Lung (tissue), 17 donors: ENCODE measurements at places on chromosomes 3 and 15. TPM values are rescaled to one million over a fixed set of nuclear protein-coding genes. Genes with fewer than 3 reads are reported as not detected.
A peak's percentile ranks its signal among the peaks of the same experiment; 100 is the strongest.

DNA sequence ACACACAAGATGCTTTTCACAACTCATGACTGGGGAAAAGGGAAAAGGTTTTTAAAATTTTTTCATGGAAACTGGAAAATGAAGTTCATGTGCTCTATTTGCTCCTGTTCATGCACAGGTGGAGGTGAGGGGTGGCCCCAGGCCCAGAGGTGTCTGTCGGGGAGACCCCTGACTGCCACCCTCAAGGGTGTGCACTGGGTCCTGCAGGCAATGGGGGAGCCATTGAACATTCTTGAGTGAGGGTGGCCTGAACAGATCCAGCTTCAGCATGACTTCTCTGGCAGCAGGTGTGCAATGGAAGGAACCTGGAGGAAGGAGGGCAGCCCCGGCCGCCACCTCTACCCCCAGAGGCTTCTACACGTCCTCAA is 145.3 kb upstream of the IQSEC1 start:
- no peak overlapping the region for H3K27ac ChIP-seq
- DNase-seq: no peak
- H3K4me3 ChIP-seq: no peak overlapping the region
- no peaks in the 10 kb centered on the region for H3K27me3 ChIP-seq

GRCh38 chr3:112448939-112449338 is 50.3 kb downstream of the BTLA start:
- no peaks in the 10 kb centered on the region for H3K36me3 ChIP-seq
- H3K27me3 ChIP-seq: peaks cover 2% of the 10 kb centered on the region
- DNase-seq: no peak

DNA sequence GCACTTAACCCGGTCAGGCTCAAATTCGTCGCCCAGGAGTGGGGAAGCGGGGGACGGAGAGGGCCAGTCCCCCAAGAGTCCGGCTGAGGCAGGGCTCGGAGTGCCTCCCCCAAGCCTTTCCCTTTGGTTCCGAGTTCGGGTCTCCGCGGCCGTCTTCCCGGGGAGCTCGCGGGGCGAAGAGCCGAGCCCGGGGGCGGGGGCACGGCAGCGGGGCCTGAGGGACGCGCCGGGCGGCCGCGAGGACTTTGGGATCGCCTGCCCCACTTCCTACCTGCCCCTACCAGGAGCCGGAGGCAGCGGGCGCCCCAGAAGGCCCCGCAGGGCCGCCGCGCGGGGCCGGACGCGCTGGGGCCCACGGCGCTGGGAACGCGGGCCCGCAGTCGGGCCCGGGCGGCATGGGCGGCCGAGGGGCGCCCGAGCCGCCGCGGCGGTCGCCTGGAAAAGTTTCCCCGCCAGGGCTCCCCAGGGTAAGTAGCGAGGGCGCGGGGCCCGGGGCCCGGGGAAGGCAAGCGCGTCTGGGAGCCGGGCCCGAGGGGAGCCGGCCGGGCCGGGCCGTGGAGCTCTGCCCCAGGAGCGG is 2.8 kb downstream of the FURIN start:
- H3K4me3 ChIP-seq: peak overlapping the region; percentile 81
- H3K27me3 ChIP-seq: no peaks in the 10 kb centered on the region
- peak; percentile 50 for DNase-seq
- H3K27ac ChIP-seq: peak overlapping the region; percentile 97
- H3K4me1 ChIP-seq: peaks cover 27% of the 10 kb centered on the region

DNA sequence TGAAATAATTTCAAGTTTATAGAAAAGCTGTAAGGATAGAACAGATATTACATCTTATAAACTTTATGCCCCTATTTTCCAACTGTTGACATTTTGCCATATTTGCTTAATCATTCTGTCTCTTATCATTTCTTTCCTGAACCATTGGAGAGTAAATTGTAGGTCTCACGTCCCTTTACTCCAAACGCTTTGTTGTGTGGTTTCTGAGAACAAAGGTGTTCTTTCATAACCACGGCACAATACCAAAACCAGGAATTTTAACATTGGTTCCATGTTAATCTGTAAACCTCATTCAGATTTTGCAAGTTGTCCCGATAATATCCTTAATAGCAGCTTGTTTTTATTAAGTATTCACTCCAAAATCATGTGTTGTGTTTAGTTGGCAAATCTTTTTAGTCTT is 134.8 kb downstream of the AKAP13 start:
- H3K4me1 ChIP-seq: no peaks in the 10 kb centered on the region
- no peak for DNase-seq
- no peaks in the 10 kb centered on the region for H3K27me3 ChIP-seq
- H3K4me3 ChIP-seq: no peak overlapping the region

GOLGA6L1 gene
- not detected for total RNA-seq

DNA sequence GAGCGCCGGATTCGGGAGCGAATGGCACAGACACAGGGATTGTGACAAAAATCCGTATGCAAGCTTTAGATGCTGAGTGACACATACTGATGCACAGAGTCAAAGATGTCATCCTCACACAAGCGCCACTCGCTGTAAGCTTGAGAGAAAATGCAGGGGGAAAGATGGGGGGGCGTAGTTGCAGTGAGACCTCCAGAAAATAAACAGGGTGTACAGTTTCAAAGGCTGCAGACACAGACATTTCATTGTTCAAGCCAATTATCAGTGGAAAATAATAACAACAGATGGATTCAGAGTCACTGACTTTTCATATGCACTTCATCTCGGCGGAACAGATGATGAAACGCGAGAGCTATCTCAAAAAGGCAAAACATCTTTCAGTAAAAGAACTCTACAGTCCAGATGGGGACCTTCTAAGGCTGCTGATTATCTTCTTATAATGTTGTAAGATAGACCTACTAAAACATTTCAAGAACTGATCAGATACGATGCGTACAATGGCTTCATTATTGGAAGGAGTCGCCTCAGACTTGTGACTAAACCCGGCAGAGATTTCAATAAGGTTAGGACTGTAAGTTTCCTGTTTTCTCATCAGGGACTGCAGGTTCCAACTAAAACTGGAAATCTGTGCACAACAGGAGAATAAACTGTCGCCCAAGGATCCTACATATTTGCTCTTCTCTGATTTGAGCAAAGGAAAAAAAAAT is 275.4 kb downstream of the FOXP1 start:
- peaks cover 71% of the 10 kb centered on the region for H3K4me1 ChIP-seq
- no peaks in the 10 kb centered on the region for H3K27me3 ChIP-seq
- H3K4me3 ChIP-seq: no peak overlapping the region
- H3K36me3 ChIP-seq: no peaks in the 10 kb centered on the region
- H3K27ac ChIP-seq: no peak overlapping the region

DNA sequence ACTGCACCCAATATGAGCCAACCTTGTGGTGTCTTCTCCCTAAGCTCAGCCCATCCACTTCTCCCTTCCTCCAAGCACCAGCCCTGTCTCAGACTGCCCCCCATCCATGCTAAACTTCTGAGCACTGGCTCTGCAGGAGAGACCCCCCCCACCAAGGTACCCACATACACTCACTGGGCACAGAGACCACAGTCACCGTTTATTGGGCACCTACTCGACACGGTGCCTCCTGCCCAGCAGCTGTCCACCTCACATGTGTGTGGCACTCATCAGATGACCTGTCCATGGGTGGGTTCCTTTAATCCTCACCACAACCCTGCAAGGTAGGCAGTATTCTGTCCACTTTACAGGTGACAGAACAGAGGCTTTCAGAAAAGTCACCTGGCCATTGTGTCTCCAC is 22.3 kb upstream of the SFMBT1 start:
- H3K4me3 ChIP-seq: no peak overlapping the region
- H3K27me3 ChIP-seq: no peaks in the 10 kb centered on the region
- no peak overlapping the region for H3K27ac ChIP-seq
- H3K36me3 ChIP-seq: no peaks in the 10 kb centered on the region

GRCh38 chr15:40255033-40255432 is 16.2 kb downstream of the PAK6 start:
- no peaks in the 10 kb centered on the region for H3K4me1 ChIP-seq
- H3K27ac ChIP-seq: no peak overlapping the region
- H3K27me3 ChIP-seq: no peaks in the 10 kb centered on the region
- DNase-seq: no peak
- H3K36me3 ChIP-seq: no peaks in the 10 kb centered on the region

- H3K27me3 ChIP-seq: no peaks in the 10 kb centered on the region
- no peaks in the 10 kb centered on the region for H3K36me3 ChIP-seq
- H3K27ac ChIP-seq: no peak overlapping the region
- no peak overlapping the region for H3K4me3 ChIP-seq
Observed at GRCh38 chr15:75542386-75542797, 36.7 kb downstream of the PTPN9 start.

DNA sequence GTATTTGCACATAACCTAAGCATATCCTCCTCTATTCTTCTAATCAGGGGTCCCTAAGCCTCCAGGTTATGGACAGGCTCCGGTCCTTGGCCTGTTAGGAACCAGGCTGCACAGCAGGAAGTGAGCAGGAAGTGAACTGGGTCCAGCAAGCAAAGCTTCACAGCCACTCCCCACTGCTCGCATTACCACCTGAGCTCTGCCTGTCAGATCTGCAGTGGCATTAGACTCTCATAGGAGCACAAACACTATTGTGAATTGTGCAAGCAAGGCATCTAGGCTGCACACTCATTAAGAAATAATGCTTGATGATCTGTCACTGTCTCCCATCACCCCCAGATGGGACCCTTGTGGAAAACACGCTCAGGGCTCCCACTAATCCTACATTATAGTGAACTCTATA is 9.8 kb downstream of the MSL2 start:
- peaks cover 10% of the 10 kb centered on the region for H3K4me1 ChIP-seq
- H3K36me3 ChIP-seq: no peaks in the 10 kb centered on the region
- H3K4me3 ChIP-seq: no peak overlapping the region
- H3K27ac ChIP-seq: no peak overlapping the region
- H3K27me3 ChIP-seq: no peaks in the 10 kb centered on the region
- no peak for DNase-seq

DNA sequence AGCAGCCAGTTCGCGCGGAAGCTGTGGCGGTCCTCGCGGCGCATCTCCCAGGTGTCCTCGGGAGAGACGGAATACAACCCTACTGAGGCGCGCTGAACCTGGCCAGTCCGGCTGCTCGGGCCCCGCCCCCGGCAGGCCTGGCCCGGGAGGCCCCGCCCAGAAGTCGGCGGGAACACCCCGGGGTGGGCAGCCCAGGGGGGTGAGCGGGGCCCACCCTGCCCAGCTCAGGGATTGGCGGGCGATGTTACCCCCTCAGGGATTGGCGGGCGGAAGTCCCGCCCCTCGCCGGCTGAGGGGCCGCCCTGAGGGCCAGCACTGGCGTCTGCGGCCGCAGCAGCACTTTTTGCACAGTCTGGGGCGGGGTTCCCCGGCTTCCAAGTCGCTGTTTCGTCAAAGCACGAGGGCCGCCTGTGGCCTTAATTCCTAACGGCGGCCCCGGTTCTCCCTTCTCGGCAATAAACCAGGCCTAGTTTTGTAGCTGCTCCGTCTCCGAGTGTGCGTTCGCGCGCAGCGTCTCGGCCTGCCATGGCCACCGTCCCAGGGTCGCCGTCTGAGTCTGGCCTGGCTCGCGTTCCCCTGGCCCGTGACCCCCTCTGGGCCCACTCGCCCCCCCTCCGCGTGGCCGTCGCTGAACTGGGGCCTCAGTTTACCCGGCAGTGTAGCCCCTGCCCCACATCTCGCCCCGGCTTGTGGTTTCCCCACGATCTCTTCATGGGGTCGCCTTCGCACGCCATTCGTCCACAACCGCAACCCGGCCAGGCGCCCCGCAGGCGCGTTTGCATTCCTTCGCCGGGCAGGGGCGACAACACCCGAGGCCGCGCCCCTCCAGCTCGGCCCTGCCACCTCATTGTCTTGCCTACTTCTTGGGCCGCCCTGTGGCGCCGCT is 30.0 kb downstream of the NBEAL2 start:
- DNase-seq: peak; percentile 95
- no peaks in the 10 kb centered on the region for H3K36me3 ChIP-seq
- peaks cover 6% of the 10 kb centered on the region for H3K4me1 ChIP-seq
- peak overlapping the region; percentile 90 for H3K27ac ChIP-seq
- no peaks in the 10 kb centered on the region for H3K27me3 ChIP-seq
- peak overlapping the region; percentile 47 for H3K4me3 ChIP-seq

DNA sequence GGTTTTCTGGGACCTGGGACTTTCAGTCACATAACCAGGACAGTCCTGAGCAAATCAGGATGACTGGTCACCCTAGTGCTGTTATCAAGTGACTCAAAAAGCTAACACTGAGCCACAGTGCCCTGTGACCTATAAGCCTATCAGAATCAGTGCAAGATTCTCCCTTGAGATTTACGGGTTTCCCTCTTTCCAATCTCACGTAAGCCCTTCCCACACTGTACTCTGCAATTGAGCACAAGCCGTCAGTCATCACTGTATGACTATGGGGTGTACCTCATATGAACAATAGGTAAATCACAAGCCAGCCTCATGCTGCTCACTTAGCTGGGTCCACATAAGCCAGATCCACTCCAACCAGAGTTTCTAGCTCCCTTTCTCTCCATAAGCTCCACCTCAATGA is 21.0 kb upstream of the CLDN18 start:
- no peak overlapping the region for H3K27ac ChIP-seq
- no peak overlapping the region for H3K4me3 ChIP-seq
- H3K4me1 ChIP-seq: no peaks in the 10 kb centered on the region
- H3K36me3 ChIP-seq: no peaks in the 10 kb centered on the region
- no peak for DNase-seq
- H3K27me3 ChIP-seq: no peaks in the 10 kb centered on the region

DNA sequence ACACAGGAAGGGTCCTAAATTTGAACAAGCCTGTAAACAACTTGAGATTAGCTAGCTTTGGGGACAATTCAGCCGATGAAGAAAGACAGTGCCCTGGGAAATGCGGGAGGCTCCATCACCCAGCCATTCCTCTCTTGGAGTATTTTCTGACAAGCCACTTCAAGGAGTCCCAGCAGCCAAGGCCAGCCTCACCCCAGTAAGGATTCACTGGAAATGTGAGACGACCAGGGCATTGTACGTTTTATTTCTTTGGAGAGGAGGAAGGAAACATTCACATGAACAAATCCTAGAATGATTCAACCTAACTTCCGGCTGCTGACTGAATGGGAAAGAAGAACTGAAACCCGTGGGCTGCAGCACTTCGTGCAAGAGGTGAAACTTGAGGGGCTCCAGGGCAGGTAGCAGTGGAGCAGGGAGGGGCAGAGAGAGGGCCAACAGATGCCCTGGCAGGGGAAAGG is 116.4 kb upstream of the ARHGEF3 start:
- H3K27ac ChIP-seq: peak overlapping the region; percentile 49
- peaks cover 23% of the 10 kb centered on the region for H3K4me1 ChIP-seq
- no peak overlapping the region for H3K4me3 ChIP-seq
- no peak for DNase-seq

TM4SF1 gene
- 177 TPM for total RNA-seq

GRCh38 chr15:49278751-49279150 is 108.7 kb downstream of the GALK2 start:
- no peak for DNase-seq
- H3K27me3 ChIP-seq: no peaks in the 10 kb centered on the region
- H3K4me3 ChIP-seq: no peak overlapping the region
- H3K4me1 ChIP-seq: no peaks in the 10 kb centered on the region
- H3K27ac ChIP-seq: no peak overlapping the region
- peaks cover 12% of the 10 kb centered on the region for H3K36me3 ChIP-seq

ARL8B gene
- total RNA-seq: 84.2 TPM

GRCh38 chr3:124174476-124174875 is 182.6 kb upstream of the ROPN1 start:
- no peak overlapping the region for H3K27ac ChIP-seq
- H3K27me3 ChIP-seq: no peaks in the 10 kb centered on the region
- H3K4me3 ChIP-seq: no peak overlapping the region

- no peak overlapping the region for H3K27ac ChIP-seq
- H3K4me1 ChIP-seq: peaks cover 2% of the 10 kb centered on the region
Observed at GRCh38 chr3:112011376-112011940, 12.7 kb downstream of the TAGLN3 start.

GRCh38 chr3:21390856-21391255 is 360.2 kb downstream of the ZNF385D start:
- no peaks in the 10 kb centered on the region for H3K36me3 ChIP-seq
- H3K27ac ChIP-seq: no peak overlapping the region
- no peaks in the 10 kb centered on the region for H3K4me1 ChIP-seq
- no peaks in the 10 kb centered on the region for H3K27me3 ChIP-seq
- no peak overlapping the region for H3K4me3 ChIP-seq
